Stimulated activated CD8-positive, alpha-beta memory T cell treated with anti-CD3 and anti-CD28 coated beads, Interleukin-7, amount 100 ng/mL, for 1 hour (primary cell): ENCODE measurements at places on chromosomes 11 and 22.

GRCh38 chr11:125554038-125554437 is 15.2 kb upstream of the EI24 start:
- no peak for DNase-seq

- no peak for DNase-seq
Observed at GRCh38 chr11:39249566-39250365, 2209.7 kb downstream of the LRRC4C start.

GRCh38 chr22:44246615-44247326 is 66.0 kb downstream of the SHISAL1 start:
- DNase-seq = no peak

DNA sequence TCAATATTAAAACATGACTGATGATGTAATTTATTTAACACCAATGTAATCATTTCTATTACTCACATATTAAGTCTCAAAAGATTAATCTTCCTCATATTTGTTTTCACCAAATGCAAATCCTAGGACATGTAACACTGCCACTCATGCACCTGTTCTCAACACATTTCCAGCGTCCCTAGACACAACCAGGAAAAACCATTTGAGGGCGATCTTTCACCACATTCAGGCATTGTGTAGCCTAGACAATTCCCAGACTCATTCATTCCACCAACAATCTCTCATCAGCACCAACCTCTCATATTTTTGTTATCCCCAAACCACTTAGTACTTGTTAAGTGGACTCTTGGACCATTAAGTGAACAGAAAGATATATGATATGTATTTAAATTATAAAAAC is 66.1 kb downstream of the SLC36A4 start:
- DNase-seq = no peak

DNA sequence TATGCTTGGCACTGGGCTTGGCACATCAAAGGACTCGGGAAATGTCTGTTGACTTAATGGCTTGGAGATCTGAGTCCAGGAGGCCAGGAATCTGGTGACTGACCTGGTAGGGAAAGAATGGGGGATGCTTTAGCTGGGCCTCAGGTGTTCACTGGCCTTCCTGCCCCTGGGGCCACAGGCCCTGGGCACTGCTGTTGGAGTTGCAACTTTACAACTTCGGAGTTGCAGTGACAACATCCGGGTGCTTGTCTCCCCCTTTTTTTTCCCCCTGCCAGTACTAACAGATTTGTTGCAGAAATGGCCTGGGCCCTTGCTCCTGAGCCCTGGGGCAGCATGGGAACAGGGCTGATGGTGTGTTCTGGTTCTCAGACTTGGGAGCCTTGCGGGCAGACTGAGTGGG is 23.8 kb downstream of the OSBP2 start:
- no peak for DNase-seq

GRCh38 chr22:21695430-21696085 is 29.7 kb downstream of the PPIL2 start:
- no peak for DNase-seq

DNA sequence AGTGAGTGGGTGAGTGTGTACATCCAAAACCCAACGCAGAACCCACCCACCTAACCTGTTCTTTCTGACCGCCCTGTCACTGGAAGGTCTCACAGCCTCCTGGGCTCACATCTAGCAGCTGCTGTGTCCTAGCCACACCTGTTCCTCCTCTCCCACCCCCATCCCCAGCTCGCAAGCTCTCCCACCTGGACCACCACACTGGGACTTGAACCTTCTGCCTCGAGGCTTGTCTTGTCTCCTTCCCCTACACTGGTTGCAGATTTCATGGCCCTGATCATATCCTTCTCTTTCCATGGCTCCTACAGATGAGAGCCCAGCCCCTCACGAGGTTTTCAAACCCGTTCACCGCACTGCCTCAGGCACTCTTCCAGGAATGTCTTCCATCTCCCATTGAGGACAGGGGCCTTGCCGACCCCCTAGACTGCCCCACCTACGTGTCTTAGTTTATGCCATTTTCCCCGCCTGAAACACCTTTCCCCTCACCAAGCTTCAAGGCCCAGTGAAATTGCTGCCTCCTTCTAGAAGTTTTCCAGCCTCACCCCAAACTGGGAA is 6.7 kb downstream of the IFITM10 start:
- no peak for DNase-seq

GRCh38 chr11:2036863-2037486 is 39.3 kb upstream of the H19 start:
- DNase-seq = no peak

GRCh38 chr22:32676191-32676590 is 125.3 kb upstream of the TIMP3 start:
- no peak for DNase-seq

- no peak for DNase-seq
Observed at GRCh38 chr11:123509737-123510578, 79.9 kb downstream of the GRAMD1B start.

GRCh38 chr11:68038718-68039525 is at the start of gene TCIRG1:
TSS of gene TCIRG1 (plus strand) at chr11:68039025. CDS start at chr11:68041272, 2,247 bp downstream.
- DNase-seq = no peak

DNA sequence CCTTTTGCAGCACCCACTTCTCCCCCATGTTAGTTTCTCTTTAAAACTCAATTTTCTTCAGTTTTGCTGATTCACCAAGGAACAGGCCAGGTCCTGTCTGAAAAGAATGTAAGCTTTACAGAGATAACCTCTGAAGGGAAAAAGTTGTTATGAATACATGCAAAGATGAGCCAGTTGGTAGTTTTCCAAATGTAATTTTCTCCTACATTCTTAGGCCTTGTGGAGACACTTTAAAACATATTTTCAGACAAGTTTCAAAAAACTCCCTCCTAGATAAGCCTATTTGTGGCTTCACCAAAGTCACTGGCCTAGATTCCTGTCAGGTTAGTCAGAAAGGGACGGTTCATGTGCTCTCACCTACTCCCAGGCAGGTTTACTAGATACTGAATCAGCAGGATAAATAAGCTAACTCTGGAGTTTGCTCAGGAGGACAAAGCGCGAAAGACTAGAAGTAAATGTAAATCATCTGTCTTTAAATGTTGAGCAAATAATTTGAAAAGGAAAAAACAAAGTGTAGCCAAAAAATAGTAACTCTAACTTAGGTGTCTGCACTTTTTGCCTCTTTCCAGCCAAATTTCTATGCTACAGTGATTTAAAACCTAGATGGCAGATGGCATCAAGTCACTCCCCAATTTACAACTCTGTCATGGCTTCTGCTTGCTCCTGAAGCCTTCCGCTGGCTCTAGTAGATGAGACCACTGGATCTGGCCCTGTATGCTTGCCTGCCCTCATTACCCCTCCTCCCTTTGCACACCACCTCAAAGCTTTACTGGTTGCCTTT is 4.9 kb upstream of the ATP6V1E1 start:
- DNase-seq = no peak

- no peak for DNase-seq
Observed at GRCh38 chr11:131428853-131429252, 58.4 kb downstream of the NTM start.

GRCh38 chr22:31569126-31569525 is 72.8 kb downstream of the SFI1 start:
- DNase-seq = no peak

DNA sequence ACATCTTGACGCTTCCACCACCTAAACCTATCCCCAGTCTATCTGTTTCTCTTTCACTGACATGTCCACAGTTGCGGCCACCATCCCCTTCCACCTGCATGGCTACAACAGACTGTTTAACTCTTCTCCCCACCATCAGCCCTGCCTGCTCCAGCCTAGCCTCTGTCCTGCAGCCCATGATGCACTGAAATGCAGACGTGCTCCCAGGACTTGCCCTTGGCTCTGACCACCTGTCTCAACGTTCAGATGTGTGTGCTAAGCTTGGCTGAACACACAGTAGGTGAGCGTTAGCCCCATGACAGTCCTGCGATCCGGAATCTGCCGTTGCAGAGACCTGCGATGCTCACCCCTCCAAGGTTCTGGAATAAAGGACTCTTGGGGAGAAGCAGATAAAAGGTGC is 22.7 kb downstream of the CBX7 start:
- no peak for DNase-seq

DNA sequence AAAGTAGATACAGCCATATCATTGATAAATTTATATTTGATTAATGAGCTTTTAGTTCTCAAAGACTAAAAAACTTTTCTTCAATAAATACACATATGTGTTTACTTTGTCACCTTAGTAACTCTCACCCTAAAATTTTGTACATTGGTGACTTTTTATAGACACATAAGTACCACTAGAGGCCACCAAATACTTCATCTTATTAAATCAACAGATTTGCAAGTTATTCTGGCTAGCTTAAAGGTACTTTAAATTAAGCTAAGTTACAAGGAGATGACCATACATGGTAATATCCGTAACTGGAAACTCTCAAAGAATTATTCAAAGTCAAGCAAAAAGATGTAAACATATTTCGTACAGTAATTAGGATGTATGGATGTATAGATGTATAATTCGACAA is 112.2 kb downstream of the SBF2 start:
- DNase-seq = no peak

GRCh38 chr22:35301372-35301874 is 1.7 kb downstream of the TOM1 start:
- DNase-seq = no peak

- DNase-seq = no peak
Observed at GRCh38 chr22:20448630-20449029, 11.0 kb upstream of the SCARF2 start.

DNA sequence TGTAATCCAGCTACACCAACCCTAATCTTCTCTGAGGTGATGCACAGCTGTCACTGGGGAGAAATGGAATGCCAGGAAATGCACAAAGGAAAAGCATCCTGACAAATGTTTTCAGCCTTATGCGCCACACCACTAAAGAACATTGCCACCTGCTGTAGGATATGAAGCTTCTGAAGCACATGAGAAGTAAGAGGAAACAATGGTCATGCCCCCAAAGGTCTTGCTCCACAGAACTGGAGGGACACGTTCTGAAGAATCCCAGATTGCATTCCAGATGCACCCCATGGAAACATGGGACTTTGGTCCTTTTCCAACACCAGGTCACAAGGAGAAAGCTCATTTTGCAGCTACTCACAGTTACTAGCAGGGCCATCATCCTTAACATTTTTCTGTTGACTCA is 48.7 kb upstream of the ZBED5 start:
- no peak for DNase-seq

GRCh38 chr22:30433773-30434172 is 8.2 kb downstream of the MTFP1 start:
- DNase-seq = no peak

DNA sequence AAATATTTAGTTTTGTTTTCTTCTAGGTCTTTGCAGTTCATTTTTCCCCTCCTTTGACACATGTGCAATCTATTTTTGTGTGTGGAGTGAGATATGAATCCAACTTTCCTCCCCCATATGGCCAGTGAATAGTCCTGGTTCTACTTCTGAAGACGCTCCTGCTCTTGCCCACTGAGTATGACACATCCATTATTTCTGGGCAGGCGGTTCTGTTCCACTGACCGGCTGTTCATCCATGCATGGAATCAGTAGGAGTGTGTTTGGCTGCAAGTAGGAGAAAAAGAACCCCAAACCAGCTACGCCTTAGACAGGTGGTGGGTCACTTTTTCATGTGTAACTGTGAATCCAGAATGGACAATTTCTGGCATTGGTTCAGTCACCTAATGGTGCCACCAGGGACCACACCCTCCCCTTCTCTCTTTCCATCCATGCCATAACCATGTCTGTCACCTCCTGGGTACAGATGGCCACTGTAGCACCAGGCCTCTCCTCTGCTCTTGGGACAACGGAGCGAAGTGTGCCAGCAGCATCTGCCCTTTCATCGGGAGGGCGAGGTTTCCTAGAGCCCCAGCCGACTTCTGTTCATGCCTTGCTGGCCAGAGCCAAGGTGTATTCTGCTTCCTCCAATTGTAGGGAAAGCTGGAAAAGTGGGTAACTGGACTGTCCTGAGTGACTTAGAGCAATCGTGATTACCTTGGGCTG is 67.4 kb upstream of the SLC22A12 start:
- DNase-seq = no peak

DNA sequence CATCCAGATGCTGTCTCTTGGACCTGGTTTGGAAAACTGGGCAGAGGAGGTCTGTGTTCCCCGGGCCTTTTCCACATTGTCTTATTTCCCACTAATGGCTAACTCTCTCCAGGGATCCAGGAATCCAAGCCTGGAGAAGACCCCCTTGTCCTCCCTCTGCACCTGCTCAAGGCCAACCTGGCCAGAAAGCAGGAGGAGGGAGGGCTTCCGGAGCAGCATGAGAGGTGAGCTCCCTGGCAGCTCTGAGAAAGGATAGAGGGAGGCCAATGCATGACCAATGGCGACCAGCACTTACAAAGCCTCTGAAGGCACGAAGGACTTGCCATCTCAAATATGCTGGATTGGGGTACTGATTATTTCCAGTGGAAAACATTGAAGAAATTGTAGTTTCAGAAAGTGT is 445.0 kb upstream of the B3GAT1 start:
- DNase-seq = no peak

- DNase-seq = no peak
Observed at GRCh38 chr22:31650391-31650790, 11.6 kb downstream of the PISD start.

DNA sequence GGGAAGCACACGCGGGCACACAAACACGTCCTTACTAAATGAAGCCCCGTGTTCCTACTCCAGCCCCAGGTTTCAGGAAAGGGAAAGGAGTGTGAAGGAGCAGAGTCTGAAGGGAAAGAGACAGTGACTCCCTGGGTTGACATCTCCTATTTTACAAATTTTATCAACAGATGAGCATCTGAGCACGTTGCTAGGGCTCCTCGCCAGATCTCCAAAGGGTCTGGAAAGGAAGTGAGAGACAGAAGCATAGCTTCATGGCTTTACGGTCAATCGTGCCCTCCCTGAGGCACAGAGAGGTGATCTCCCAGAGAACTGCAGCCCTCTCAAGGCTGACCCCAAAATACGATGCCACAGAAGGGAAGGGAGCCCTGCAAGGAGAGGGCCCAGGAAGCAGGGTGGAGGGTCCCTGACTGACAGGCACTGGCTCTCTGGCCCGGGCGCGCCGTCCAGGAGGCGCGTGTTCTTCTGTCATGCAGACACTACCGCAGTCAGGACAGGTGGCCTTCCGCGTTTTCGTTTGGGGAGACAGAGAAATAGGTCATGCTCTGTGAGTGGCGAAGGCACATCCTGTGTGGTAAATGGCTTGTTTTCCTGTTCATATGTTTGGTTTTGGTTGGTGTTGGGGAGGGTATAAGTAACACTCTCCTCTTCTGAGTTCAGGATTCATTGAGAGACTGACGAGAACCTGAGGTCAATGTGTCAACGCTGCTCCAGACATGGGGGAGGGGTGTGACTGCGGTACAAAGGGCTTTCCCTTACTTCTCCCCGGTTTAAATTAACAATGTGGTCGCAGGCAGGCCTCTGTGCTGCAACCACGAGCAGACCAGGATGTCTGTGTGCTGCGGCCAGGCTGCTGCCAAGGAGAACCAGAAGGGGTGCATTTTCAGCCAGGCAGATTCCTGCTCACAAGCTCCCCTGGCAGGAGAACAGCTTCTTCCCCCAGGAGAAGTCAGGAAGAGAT is 813.3 kb downstream of the OPCML start:
- peak; percentile 4 for DNase-seq

- DNase-seq = no peak
Observed at GRCh38 chr11:2460540-2461252, 15.9 kb downstream of the KCNQ1 start.

DNA sequence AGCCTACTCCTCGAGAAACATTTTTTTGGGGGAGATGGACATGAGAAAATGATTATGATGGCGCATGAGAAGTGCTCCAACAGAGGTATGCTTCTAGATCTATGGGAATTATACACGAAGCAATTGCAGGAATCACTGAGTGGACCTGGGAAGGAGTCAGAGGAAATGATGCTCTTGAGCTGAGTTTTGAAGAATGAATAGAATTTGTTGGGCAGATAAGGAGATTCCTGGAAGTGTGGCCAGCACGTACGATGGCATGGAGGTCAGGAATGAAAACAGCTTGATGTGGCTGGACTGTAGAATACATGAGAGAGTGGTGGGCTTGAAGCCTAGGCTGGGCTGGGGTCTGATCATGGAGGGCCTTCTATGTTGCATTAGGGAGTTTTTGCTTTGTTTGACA is 31.7 kb downstream of the ADAMTS15 start:
- no peak for DNase-seq
